IPS DF 6.9 (cell line): ENCODE measurements at places on chromosomes 6 and 20.
A peak's percentile ranks its signal among the peaks of the same experiment; 100 is the strongest.

DNA sequence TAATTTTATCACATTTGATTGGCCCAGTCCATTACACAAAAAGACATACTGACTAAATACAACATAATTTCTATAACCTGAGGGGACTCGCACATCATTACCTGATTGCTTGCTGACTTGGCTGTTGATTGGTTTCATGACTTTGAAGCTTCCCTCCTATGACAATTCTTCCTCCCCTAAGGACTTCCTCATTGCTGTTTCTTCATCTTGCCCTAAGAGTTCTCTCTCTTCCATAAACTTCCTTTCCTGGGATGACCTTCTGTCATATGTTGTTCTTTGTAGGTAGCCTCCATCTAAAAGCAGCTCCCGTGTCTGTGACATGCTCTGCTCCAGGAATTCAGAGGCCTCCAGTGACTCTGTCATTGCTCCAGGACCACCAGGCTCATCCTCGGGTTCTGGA, 22.6 kb downstream of the RSPH3 start:
- no peaks in the 10 kb centered on the region for H3K36me3 ChIP-seq
- no peak for DNase-seq
- no peaks in the 10 kb centered on the region for H3K27me3 ChIP-seq
- no peak overlapping the region for H3K4me3 ChIP-seq
- H3K27ac ChIP-seq: no peak overlapping the region
- no peaks in the 10 kb centered on the region for H3K4me1 ChIP-seq

DNA sequence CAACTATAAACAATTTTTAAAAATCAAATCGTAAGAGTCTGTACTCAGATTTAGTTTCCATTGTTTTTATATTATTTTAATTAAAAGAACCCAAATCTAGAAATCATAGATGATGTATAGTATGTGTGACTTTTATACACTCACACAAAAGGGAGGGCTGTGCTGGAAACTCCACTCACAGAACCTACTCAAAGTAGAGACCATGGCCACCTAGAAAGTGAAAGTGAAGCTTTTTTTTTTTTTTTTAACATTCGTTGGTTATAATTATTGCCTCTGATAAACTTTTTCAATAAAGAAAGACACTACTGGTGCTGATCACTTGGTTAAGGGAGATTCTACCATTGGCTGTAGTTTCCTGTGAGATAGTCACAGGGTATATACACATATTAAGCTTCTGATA, 37.9 kb upstream of the PRL start:
- H3K4me1 ChIP-seq: no peaks in the 10 kb centered on the region
- no peaks in the 10 kb centered on the region for H3K36me3 ChIP-seq
- H3K27me3 ChIP-seq: no peaks in the 10 kb centered on the region
- no peak overlapping the region for H3K27ac ChIP-seq
- H3K4me3 ChIP-seq: no peak overlapping the region

DNA sequence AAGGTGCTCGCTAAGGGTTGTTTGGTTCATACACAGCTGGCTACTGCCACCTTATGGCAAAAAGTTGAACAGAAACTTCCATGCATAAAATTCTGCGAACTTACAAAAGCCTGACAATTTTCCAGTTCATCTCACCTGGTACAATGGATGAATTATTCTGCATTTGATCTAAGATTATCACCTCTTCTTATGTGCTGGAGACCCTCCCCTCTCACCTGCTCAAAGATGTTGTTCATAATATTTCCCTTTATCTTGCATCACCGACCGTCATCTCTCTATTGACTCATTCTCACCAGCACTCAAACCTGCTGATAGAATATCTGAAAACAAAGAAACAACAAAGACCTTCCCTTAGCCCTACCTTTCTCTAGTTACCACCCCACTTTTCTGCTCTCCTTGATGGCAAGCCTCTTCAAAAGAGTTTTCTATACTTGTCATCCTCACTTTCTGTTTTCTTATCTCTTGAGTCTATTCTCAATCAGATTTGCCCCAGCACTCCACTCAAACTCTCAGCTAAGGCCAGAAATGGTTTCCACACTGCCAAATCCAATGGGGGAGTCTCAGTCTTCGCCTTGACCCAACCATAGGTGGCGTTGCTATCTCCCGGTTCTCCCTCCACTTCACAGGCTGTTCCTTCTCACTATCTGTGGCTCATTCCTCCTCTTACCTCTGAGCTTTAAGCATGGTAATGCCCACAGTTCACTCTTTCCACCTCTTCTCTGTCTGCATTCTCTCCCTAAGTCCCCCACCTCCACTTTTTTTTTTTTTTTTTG, 25.8 kb downstream of the SNRNP48 start:
- H3K27ac ChIP-seq: no peak overlapping the region
- no peak overlapping the region for H3K4me3 ChIP-seq
- no peaks in the 10 kb centered on the region for H3K27me3 ChIP-seq
- no peaks in the 10 kb centered on the region for H3K4me1 ChIP-seq
- H3K36me3 ChIP-seq: no peaks in the 10 kb centered on the region; the same call in 1 of the 2 replicates

- no peaks in the 10 kb centered on the region for H3K36me3 ChIP-seq
- H3K27me3 ChIP-seq: no peaks in the 10 kb centered on the region
- no peak overlapping the region for H3K4me3 ChIP-seq
- DNase-seq: peak; percentile 88
These were observed 1027.2 kb upstream of the GJE1 start for GRCh38 chr6:141105481-141105880.

GRCh38 chr6:35381132-35381531, 38.8 kb downstream of the PPARD start:
- no peaks in the 10 kb centered on the region for H3K4me1 ChIP-seq
- H3K4me3 ChIP-seq: no peak overlapping the region
- no peaks in the 10 kb centered on the region for H3K36me3 ChIP-seq

GRCh38 chr6:22240025-22240424, 56.8 kb downstream of the PRL start:
- no peak for DNase-seq
- H3K4me3 ChIP-seq: no peak overlapping the region
- no peaks in the 10 kb centered on the region for H3K36me3 ChIP-seq
- H3K4me1 ChIP-seq: no peaks in the 10 kb centered on the region
- no peak overlapping the region for H3K27ac ChIP-seq

DNA sequence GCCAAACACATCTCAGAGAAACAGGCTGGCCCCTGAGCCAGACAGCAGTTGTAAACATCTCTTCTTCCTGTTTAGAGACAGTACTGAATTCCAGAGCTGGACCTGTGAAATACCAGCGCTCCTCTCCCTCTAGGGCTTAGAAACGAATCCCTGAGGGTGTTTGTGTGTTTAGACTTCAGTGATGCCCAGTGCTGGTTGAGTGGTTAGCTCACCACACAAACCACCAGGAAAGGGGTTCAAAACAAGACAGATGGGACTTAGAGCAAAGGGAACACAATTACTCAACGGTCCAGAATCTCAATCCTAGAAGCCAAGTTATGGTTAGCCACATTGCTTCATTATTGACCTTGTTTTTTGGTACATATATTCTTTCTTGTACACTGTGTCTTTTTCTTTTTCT, 108.7 kb upstream of the TMEM170B start:
- H3K27ac ChIP-seq: no peak overlapping the region
- peaks cover 4% of the 10 kb centered on the region for H3K4me1 ChIP-seq
- no peak overlapping the region for H3K4me3 ChIP-seq
- H3K27me3 ChIP-seq: no peaks in the 10 kb centered on the region
- no peaks in the 10 kb centered on the region for H3K36me3 ChIP-seq

GRCh38 chr6:70575899-70576495, 9.3 kb downstream of the SDHAF4 start:
- no peak for DNase-seq
- H3K27me3 ChIP-seq: no peaks in the 10 kb centered on the region
- 0 out of 2 replicates have a peak, but pooled peaks cover 1% of the 10 kb centered on the region for H3K4me1 ChIP-seq

DNA sequence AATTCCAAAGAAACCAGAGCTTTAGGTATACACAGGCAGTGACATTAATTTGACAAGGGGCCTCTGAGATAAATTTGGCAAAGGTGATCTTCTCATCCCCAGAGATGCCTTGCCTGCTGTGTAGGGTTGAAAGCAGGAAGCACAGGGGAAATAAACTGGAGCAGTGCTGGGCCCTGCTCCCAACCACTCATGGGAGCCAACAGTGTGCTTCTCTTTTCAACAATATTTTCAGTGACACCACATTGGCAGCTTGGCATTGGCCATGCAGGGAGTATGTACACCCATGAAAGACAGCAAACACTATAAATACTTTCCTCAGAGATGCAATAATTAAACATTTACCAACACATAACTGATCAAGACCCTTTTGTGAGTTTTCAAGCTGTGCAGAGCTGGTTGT, 90.7 kb upstream of the F13A1 start:
- no peak overlapping the region for H3K4me3 ChIP-seq
- no peaks in the 10 kb centered on the region for H3K4me1 ChIP-seq
- no peaks in the 10 kb centered on the region for H3K27me3 ChIP-seq
- DNase-seq: no peak
- H3K36me3 ChIP-seq: no peaks in the 10 kb centered on the region
- H3K27ac ChIP-seq: no peak overlapping the region

GRCh38 chr6:68317366-68317765, 317.7 kb upstream of the ADGRB3 start:
- DNase-seq: no peak
- H3K27ac ChIP-seq: no peak overlapping the region
- H3K4me1 ChIP-seq: no peaks in the 10 kb centered on the region
- H3K27me3 ChIP-seq: no peaks in the 10 kb centered on the region
- no peaks in the 10 kb centered on the region for H3K36me3 ChIP-seq
- H3K4me3 ChIP-seq: no peak overlapping the region

DNA sequence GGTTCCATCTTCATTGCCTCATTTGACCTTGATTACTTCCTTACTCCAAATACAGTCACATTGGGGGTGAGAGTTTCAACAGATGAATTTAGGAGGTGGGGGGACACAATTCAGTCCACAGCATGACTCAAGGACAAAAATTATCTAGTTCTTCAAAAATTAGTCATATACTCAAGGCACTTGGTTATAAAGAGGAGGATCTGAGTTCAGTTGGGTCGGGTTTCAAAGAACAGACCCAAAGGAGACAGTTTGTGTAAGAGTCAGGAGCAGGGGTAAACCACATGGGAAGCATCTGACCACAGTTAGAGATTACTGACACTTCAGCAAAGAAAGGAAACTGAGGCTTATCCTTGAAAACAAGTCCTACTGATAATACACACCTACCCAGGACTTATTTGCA, 138.0 kb downstream of the TBC1D7 start:
- H3K27me3 ChIP-seq: no peaks in the 10 kb centered on the region
- H3K4me3 ChIP-seq: no peak overlapping the region
- no peak for DNase-seq

DNA sequence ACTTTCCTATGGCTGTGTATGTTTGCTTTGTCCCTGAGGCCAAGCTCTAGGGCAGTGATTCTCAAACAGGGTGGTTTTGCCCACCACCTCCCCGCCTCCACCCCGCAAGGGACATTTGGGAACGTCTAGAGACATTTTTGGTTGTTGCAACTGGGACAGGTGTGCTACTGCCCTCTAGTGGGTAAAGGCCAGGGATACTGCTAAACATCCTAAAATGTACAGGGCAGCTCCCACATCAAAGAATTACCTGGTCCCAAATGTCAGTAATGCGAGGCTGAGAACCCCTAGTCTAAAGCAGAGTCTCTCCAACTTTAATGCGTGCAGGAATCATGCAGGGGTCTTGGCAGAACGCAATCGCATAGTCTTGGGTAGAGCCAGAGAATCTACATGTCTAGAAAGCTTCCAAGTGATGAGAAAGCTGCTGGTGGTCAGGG, 5.1 kb downstream of the KCNS1 start:
- H3K4me1 ChIP-seq: peaks cover 2% of the 10 kb centered on the region
- H3K27ac ChIP-seq: no peak overlapping the region
- no peaks in the 10 kb centered on the region for H3K27me3 ChIP-seq
- H3K36me3 ChIP-seq: no peaks in the 10 kb centered on the region
- H3K4me3 ChIP-seq: no peak overlapping the region
- peak; percentile 76 for DNase-seq

DNA sequence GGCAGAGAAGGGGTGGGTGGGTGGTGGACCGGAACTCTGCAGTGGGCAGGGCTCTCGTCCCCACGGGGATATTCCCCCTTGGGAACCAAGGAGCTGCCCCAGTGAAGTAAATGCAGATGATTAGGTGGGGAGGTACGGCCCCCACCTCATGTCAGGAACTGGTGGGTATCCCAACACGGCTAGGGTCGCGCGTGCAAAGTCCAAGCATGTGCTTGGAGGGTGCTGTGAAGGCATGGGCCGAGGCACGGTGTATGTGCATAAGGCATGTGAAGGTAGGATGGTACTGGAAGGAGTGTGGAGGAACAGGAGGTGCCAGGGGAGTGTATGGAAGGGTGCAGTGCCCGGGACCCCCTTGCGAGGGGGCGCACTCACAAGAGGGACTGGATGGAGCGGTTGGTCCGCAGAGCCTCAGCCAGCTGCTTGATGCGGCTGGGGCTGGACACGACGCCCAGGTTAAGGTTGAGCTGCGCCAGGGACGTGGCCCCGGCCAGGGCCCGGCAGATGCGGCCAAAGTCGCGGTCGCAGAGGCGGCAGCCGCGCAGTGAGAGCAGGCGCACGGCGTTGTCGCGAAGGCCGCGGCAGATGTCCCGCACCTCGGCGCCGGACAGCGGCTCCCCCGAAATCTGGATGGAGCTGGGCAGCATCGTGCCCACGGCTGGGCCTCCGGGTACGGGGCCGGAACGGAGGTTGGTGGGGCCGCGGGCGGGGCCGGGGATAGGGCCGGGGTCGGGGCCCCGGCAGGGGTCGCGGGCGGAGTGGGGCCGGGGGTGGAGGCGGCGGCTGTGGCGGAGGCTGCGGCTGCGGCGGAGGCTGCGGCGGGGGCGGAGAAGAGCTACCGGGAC, 783 bp downstream of the LRRC73 start:
- peaks cover 9% of the 10 kb centered on the region; the same call in 1 of the 2 replicates for H3K4me1 ChIP-seq
- H3K4me3 ChIP-seq: peak overlapping the region; percentile 52; the same call in 1 of the 2 replicates
- peaks cover 33% of the 10 kb centered on the region for H3K36me3 ChIP-seq
- no peak for DNase-seq

DNA sequence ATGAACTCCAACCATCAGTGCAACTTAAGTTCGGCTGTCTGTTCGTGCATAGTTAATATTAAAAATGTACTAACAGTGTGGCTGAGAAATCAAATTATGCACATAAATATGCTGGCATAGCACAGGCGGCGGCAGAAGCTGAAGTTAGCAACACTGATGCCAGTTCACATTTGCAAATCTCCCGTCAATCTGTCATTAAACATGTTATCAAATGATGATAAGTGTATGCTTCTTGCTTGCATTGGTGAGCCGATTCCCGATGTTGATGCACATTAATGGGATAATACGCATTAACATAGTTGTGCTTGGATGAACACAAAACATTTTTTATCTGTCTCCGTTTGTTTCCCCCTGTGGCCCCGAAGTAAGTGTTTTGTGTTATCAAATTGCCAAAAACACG, 309.4 kb downstream of the ZNF217 start:
- H3K36me3 ChIP-seq: no peaks in the 10 kb centered on the region
- no peak for DNase-seq
- H3K27ac ChIP-seq: no peak overlapping the region
- no peaks in the 10 kb centered on the region; the same call in 1 of the 2 replicates for H3K27me3 ChIP-seq
- peaks cover 7% of the 10 kb centered on the region; the same call in 1 of the 2 replicates for H3K4me1 ChIP-seq
